Activated naive CD4-positive, alpha-beta T cell treated with anti-CD3 and anti-CD28 coated beads, Interleukin-2, amount 50 U/mL, for 16 hours (primary cell): ENCODE measurements at places on chromosomes 12 and 14.

DNA sequence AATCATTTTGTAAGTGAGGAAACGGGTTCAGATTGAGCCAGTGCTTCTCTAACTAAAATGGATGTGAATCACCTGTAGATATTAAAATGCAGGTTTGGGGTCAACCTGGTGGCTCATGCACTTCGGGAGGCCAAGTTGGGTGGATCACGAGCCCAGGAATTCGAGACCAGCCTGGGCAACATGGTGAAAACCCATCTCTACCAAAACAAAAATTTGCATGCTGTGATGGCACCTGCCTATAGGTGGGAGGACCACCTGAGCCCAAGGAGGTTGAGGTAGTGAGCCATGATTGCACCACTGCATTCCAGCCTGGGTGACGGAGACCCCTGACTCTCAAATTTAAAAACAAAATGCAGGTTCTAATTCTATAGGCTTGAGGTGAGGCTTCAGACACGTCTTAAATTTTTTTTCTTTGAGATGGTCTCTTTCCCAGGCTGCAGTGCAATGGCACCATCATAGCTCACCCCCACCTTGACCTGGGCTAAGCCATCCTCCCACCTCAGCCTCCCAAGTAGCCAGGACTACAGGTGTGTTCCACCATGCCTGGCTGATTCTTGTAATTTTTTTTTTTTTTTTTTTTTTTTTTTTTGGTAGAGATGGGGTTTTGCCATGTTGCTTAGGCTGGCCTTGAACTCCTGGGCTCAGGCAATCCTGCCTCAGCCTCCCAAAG lies 9.0 kb downstream of the TUBA1C start:
- DNase-seq, result no peak

DNA sequence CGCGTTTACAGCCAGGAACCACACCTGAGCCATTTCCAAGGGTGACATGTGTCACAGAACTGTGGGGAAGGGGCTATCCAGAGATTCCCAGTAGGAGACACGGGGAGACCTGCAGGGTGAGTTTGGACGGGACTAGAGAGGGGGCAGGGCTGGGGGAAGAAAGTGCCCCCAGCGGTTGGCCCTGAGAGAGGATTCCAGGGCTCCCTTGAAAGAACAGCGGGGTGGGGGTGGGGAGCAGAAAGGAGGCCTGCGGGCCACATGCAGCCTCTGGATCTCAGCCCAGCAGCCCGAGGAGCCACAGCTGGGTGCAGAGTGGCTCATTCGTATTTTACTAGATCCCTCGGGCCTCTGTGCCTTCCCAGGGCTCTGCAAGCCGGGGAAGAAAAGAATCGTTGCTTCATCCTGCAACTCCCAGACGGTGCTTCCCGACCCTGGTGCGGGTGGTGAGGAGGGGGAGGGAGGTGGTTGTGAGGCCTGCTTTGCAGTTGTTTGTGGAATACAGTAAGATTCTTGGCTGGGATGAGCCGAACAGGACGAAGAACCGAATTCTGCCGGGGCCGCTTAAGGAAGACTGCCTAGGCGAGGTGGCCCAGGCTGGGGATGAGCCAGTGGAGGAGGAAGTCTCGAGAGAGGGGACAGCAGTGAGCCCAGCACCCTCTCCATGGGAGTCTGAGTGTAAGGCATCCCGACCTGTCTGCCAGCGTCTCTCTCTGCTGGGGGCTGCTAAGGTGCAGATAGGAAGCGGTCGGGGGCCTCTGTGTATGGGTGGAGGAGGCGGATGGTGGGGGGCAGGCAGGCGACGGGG lies 36.1 kb upstream of the ANKRD9 start:
- no peak for DNase-seq

- peak; percentile 74 for DNase-seq
These were observed 568.3 kb downstream of the TMEM121 start for GRCh38 chr14:106094654-106095189.

DNA sequence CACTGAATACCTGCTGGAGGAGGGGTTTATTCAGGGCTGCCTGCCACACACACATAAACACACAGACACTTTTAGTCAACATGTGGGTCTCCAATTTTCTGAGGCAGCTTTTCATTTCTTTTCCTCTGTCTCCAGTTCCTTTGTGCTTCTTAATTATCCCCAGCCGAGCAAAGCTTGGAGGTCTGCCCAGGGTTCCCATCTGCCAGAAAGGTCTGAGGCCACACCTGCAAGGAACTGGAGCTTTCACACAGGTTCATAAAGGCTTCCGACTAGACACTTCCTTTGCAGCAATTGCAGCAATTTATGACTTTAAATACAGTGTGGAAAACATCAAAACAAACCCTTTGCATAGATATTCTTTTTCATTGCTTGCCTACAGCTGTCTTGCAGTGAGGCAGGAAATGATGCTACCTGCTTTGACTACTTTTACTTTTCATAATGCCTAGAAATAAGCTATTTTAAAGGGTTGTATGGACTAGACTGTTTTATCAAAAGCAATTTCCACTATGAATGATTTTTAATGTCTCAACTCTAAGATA lies 1318.9 kb downstream of the AACS start:
- DNase-seq, result no peak

DNA sequence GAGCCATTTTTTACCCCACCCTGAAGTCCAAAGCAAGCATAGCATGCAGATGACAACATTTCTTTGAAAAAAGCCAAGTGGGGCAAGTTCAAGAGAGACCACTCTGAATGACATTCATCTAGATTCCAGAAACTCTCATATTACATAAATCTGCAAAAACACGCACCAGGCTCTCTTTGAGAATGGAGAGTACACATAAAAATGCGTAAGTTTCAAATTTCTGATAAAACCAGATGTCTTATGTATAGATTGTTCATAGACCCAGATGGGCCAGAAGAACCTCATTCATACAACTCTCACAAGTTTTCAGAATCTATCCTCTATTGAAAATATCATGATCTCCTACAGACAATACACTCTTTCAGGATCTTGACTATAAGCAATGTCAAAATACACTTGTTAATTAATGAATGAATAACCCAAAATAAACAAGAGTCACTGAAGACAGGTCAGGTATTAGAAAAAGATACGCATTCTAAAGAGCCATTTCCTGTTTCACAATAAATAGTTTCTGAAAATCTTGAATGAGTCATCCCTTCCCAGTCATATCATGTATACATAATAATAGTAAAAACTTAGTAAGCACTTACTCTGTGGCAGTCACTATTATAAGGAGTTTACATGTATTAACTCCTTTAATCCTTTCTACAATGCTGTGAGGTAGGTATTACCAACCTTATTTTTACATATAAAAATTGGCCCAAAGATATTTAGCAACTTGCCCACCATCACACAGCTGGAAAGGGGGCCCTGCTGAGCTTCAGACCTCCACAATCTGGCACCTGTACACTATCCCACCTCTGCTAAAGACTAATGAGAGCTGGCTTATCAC lies 72.0 kb downstream of the PPP2R5E start:
- DNase-seq, result no peak

DNA sequence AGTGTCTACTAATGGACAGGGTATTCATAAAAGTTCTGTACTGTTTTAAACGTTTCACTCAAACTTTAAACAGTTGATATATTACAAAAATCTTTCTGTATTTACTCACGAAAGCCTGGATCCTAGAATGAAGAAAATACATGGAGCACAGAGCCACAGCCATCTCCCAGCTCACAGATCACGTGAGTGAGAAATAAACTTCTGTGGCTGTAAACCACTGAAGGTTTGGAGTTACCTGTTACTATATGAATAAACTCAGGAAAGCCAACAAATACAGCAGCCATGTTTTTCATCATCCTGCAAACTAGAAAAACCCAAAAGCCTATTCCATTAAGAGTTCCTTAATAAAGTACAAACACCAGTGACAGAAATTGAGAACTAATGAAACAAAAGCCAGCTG lies 867 bp upstream of the TDG start:
- no peak for DNase-seq

DNA sequence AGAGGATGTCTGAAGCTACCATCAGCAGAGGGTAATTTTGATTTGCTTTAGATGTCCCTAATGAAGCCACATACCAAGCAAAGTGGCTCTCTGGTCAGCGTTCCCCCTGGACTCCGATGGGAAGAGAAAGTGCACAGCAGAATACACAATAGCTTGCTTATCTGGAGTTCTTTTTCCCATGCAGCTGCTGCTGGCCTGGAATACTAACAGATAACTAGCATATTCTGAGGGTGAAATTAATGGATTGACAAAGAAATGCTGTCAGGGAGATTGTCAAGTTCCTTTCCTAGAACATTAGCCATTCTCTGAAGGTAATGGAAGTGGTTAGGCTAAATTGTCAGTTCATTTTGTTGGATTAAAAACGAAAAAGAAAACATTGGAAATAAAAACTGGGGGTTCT lies 391.3 kb downstream of the FLRT2 start:
- no peak for DNase-seq

GRCh38 chr14:47660158-47660557 lies 15.2 kb downstream of the MDGA2 start:
- DNase-seq, result no peak

DNA sequence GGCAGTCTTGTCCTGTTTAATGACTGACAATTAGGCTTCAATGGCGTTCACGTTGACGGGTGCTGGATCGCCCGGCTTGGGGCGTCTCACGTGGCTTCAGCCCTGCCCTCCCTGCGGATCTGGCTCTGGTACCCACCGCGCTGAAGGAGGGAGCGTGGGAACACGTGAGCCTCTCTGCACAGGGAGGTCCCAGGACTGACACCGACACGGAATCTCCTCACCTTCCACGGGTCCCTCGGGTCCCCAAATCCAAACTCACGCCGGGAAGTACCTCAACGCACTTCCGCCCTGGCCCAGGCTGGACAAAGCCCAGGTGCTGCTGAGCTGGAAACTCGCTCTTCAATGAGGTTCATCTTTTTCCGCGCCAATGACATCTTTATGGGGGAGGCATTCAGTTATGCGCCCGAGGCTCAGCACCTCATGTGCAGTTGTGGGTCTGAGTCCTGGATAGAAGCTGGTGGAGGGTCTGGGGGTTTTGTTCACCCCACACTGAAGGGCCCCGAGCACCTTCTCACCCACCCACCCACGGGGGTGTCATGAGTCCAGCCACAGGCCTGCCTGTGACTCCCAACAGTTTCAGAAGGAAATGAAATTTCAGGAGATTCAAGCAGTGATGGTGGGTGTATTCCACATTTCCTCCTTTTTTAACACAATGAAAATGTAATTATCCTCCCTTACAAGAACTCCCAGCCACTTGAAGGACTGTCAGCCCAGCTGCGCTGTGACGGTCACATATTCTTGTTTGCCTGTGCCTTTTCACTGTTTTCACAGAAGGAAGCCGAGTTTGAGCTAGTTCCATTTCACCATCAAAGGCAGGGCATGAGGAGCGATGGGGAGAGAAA lies 251.7 kb upstream of the SFSWAP start:
- no peak for DNase-seq

DNA sequence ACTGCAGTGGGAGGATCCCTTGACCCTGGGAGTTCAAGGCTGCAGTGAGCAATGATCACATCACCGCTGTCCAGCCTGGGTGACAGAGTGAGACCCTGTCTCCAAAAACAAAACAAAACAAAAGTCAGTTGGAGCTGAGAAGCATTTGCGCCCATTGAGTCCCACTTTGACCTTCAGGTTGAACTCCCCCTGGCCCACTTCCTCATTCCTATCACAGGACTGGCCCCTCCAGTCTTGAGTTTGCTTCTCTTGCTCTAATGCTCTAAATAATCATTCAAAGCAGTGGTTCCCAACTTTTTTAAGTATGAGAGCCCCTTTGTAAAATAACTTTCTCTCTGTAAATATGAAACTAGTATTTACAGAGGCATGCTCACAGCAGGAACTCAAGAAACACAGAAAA lies 28.0 kb upstream of the GSC start:
- no peak for DNase-seq

DNA sequence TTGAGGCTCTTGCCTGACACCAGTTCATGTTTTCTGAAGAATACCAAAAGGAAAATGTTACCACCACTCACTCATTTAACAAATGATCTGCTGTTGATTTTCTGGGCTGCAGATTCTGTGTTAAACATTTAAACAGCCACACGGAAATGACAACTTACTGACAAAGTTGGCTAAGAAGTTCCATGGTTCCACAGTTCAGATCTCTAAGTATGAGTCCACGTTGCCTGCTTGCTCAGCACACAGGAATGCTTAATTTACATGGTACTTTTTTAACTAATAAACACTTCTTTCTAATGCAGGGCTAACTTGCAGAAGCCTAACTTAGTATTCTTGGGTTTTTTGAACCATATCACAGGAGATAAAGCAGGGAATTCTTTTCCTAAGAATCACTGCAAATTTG lies 34.7 kb downstream of the PTGER2 start:
- no peak for DNase-seq

GRCh38 chr12:86712425-86712843 lies 456.2 kb upstream of the MGAT4C start:
- no peak for DNase-seq

DNA sequence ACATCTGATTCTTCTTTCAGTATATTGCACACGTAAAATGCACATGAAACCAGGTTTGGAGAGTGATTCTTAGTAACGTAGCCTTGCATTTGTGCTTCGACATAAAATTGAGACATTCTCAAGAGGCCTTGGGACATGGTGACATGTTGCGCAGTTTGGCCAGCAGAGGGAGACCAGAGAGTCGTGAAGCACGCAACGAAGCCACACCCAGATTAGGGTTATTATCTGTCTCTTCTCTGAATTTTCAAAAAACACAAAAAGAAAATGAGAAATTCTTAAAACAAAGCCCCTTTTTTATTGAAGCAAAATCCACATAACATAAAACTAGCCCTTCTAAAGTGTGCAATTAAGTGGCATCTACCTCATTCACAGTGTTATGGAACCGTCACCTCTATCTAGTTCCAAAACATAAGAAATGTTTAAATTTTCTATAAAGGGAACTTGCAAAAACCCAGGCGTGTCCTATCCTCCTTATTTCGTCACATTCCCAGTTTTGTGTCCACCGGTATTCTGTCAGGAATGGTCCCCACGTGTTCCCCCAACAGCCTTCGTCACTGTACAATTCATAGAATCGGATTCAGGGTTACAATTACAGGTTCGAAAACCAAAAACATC lies 108.8 kb upstream of the ATF7IP start:
- peak; percentile 77 for DNase-seq

DNA sequence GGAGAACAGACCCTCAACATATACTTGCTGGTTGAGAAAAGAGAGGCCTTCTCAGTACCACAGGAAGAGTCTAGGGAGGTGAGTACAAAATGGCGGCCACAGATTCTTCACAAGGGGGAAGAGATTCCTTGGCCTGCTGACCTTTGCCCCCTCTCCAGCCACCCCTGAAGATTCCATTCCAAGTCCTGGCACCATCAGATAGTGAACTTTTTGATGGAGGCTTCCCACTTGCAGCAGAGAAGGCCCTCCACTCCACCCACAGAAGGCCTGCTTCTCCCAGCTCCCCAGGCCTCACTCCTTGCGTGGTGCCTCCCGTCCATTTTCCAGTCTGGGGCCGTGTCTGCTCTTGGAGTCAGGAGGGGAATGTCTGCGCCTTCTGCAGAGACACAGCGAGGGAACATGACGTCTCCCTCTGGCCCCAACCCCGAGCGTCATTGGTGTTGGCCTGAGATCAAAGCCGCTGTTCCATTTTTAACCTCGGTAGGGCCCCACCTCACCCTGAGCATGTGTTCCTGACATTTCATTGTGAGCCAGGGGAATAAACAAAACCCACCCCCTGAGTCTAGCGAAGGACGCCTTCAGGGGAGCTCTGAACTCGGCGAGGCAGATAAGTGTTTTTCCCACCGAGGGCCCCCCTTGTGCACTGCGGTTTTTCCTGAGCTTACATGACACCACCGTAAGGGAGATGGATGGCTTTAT lies 268.7 kb upstream of the TBX3 start:
- DNase-seq, result no peak
